Hematopoietic multipotent progenitor cell (in vitro differentiated cells): ENCODE measurements at places on chromosomes 6 and 20.

- DNase-seq, result peak; percentile 15
These were observed 42.2 kb upstream of the TGM6 start for GRCh38 chr20:2338411-2339066.

- DNase-seq, result no peak
These were observed 35.1 kb upstream of the BTN3A2 start for GRCh38 chr6:26329763-26330511.

DNA sequence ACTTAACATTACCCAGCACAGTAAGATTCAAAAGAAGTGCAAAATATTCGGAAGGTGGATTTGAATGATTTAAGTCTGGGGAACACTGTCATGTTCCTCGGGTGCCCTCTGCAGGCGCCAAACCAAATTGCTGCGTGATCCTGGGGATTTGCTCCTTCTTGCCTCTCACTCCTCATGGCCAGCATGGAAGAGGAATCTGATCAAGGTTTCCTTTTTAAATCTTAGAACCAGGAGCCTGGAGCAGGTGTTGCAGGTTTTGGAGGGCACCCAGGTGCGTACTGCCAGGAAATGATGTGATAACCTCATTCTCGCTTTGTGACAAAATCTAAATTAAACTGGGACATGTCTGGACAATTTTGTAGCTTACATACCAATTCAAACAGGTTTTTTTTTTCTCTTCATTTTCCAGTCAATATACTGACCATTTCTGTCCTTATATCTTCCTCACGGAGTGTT lies 8.1 kb upstream of the PFDN4 start:
- peak; percentile 78 for DNase-seq

DNA sequence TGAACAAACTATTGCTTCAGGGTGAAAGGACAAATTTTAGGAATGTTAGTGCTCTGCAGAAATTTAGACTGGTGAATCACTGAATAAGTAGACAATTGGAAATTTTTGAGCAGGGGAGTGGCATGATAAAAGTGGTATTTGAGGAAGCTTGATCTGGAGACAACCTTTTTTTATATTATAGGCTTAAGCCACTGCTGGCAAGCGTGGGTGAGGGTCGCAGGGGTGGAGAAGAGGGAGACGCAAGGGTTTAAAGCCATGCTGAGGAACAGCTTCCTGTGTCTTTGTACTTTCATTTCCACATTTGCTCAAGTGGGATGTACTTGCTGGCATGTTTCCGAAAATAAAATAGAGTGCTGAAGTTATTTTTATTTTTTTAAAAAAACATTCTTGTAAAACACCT lies 23.7 kb downstream of the NCOA7 start:
- DNase-seq, result no peak

DNA sequence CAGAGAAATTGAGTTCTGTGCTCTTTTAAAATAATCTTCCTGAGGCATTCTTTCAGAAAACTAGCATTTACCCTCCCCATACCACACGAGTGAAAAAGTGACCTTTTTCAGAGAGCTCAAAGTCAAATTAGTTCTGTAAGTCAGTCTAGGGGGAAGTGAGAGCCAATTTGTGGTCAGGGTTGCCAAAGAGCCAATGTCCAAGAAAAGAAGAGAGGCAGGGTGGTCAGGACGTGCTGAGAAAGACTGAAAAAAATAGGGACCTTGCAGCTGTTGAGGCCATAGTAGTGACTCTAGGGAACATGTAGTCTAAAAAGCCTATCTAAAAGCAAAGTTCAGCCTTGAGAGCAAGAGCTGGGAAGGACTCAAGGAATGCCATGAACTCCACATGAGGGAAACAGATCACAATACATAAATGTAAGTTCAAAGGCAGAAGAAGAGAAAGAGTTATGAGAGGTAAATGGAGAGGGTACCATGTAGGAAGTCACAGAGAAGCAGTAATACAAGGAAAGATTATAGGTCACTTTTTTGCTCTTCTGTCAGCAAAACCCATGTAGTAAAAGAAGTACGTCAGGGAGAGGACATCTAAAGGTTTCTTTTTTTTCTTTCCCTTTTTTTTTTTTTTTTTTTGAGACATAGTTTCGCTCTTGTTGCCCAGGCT lies 565.1 kb upstream of the FLRT3 start:
- DNase-seq, result no peak

GRCh38 chr20:20395903-20396568 lies 28.1 kb downstream of the INSM1 start:
- DNase-seq, result no peak

- DNase-seq, result no peak
These were observed 40.1 kb upstream of the AKIRIN2 start for GRCh38 chr6:87742106-87742505.

- DNase-seq, result no peak
These were observed 229.2 kb upstream of the HSF2 start for GRCh38 chr6:122170274-122170673.

DNA sequence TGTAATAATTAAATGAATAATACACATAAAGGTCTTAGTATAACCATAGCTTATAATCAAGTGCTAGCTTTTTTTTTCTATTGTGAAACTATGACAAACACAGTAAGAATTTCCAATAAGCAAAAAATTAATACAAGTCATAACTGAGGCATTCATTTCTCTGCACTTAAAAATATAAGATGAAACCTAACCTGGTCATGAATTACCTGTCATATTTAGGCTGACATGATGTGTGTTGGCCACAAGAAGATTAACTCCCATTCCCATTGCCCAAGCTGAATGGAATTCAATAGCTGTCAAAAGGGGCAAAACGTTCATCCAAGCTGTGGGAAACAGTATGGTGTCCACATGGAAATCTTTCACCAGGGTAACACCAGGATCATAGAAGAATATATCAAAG lies 5.4 kb downstream of the VNN2 start:
- no peak for DNase-seq

GRCh38 chr6:134480593-134480992 lies 162.7 kb upstream of the SGK1 start:
- no peak for DNase-seq

- DNase-seq, result no peak
These were observed 61.3 kb downstream of the ANKRD6 start for GRCh38 chr6:89494131-89494793.

DNA sequence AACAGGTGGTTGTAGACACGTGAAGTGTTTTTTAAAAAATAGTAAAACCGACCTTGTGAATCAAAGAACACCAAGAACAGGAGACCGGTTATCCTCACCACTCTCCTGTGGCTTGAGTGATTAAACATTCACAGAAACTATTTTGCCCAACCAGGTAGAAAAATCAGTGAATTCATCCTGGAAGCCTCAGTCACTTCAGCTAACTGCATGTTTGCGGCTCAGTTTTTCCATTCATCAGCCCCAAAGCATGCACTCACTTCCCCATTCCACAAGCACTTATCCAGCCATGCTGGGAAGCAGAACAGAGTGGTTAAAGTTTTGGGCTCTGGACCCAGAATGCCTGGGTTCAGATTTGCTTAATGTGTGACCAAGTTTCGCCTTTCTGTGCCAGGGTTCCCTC lies 2.4 kb downstream of the LRRN4 start:
- DNase-seq, result peak; percentile 44

DNA sequence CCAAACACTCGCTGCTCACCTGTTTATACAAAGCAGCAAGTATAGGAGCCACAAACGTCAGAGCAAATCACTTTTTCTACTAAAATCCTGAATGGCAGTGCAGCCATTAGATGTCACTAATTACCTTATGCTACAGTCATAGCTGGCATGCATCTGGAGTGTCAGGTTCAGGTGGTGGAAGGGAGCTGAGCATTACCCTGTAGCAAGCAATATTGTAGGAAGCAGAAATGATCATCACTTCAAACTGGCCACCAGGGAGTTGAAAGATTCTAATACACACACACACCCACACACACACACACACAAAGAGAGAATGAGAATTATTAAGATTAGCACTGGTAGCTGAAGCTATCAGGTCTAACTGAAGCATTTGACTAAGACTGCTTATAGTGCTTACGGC lies 75.8 kb downstream of the EFHC1 start:
- DNase-seq, result no peak

DNA sequence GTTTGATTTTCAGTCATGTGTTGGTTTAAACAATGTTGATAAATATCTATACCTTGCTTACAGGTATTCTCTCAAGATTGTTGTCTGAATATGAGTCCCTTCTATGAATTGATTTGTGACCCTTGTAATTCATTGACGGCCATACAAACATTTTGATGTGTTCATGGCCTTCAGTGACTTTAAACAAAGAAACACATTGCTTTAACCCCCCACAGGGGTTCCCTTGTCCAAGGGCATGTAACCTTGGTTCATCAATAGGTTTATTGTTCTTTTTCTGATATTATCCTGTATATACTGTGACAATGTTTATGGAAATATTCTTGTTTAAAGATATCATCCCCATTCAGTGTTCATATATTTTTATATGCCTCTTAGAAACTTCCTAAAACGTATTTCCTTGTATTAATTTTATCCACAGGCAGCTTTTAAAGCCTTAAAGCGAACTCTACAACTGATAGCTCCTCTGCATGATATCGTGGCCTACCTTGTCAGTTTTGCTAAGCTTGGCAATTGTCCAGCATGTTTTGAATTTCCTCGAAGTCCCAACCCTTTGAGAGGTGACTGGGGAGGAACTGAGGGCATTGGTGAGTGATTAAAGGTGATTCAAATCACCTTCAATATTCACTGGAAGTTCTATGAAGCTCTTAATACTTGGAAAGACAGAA lies 87.0 kb downstream of the CD164 start:
- DNase-seq, result no peak

- no peak for DNase-seq
These were observed 22.3 kb upstream of the IER3 start for GRCh38 chr6:30766461-30767157.

DNA sequence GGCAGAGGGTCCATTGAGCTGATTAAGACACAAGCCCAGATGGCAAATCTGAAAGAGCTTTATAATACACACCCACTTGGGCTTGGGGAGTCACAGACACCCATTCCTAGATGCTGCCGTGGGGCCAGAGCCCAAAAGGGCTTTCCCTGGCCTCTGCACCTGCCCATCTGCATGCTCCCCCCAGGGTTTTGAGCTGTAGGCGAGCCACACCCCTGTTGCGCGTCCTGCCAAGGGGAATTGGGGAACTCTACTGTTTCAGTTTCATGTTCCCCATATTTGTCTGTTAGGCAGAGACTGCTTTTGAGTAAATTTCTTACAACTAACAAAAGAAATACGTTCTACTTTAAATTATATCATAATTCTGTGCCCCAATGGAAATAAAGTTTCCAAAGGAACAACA lies 52.9 kb upstream of the FNDC1 start:
- no peak for DNase-seq

GRCh38 chr6:167109651-167110050 lies 13.2 kb upstream of the CCR6 start:
- DNase-seq, result no peak

- DNase-seq, result no peak
These were observed 664.3 kb downstream of the RFPL4B start for GRCh38 chr6:113011389-113011788.

GRCh38 chr20:46255440-46256104 lies 52.7 kb downstream of the CDH22 start:
- DNase-seq, result no peak

GRCh38 chr20:33474097-33474873 lies 15.6 kb upstream of the CBFA2T2 start:
- DNase-seq, result no peak

DNA sequence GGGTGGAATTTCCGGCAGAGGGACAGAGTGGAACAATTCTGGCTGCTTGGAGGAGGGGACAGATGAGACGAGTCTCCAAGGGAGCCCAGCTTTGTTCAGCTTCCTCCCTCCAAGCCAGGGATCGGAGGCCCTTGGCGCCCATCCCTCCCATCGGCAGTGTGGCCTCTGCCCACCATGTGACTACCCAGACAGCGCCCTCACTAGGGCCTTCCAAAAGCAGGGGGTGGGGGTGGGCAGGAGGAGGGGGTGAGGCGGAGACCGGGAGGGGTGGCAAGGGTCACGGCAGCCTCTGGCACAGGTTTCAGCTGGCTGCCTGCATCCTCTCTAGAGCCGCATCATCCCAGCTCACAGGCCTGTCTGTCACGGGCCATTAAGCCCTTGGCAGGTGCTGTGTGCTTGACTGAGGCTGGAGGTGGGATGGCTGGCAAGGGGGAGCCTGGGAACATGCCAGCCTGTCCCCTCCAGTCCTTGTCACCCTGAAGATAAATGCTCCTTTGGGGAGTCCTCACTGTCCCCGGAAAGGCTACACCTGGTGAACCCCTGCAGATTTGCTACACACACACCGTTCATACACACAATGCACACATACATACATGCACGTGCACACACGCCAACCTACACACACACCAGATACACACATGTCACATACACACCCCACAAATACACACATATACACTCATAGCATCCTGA lies 6.2 kb upstream of the FGD2 start:
- no peak for DNase-seq

- DNase-seq, result no peak
These were observed 290.0 kb upstream of the JAG1 start for GRCh38 chr20:10963717-10964266.
